ENCODE measurements at places on chromosomes 1 and 21.
A peak's percentile ranks its signal among the peaks of the same experiment; 100 is the strongest.

- DNase-seq = no peak
Observed at GRCh38 chr1:114008480-114008941, 29.2 kb downstream of the OLFML3 start.

DNA sequence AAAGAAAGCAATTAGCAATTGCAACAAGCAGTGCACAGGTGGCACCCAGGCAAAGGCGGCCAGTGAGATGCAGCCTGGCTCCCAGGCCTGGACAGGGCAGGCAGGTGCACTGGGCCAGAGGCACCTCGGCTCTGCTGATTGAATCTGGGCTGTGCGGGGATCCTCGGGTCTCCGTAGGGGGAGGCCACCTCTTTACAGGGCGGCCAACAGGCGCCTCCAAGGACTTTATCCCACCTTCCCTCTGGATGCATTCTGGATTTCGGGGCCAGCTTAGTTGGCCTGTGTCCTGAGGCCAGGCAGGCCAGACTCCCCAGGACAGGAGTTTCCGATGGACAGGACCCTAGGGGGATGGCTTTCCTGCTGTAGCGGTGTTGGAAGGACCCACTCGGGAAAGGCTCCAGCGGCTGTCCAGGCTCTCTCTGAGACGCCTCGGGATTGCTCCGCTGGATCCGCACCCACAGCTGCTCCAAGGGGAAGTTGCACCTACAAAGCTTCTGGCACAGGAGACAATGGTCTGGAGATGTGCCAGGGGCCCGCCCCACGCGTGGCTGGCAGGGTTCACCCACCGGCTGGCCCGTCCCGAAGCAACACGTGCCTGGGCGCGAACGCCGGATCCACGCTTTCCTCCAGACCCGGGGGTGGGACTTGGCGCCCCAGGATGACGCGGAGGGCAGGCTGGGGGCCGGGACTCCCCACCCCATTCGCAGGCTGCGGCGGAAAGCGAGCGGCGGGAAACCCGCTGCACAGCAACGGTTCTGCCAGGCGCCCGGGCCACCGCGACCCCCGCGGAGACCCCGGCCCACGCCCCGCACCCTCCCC, 810 bp downstream of the SLC19A1 start:
- DNase-seq = peak; percentile 85

GRCh38 chr1:214665606-214666110, 62.7 kb downstream of the CENPF start:
- DNase-seq = no peak

DNA sequence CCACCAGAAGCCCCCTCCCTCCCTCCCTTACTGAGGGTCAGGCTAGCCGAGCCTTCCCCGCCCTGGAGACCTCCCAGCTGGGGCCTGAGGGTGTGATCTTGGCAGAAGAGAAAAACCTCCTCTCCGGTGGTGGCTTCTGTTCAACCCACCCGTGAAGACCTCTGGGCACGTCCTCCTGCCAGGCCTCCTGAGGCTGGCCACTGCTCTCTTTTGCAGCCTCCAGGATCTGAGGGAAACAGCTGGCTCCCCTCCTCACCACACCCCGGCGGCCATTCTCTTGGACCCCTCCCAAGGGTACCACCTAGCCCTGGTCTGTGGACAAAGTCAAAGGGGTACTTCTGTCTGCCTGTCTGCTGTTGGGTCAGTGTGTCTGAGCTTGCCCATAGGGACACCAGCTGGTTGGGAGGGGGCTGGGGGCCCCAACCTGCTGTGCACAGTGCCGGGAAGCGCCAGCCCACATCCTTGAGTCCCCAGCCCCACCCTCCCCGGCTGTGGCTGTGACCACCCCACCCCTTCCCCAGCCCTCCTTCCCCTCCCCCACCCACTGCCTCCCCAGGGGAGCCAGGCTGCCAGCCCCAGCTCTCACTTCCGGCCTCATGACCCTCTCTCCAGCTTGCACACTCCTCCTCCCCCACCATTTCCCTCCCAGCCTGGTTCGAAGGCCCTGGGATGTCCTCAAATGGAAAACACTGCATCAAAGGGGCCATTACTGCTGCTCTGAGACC, 48.1 kb downstream of the AHDC1 start:
- DNase-seq = no peak

DNA sequence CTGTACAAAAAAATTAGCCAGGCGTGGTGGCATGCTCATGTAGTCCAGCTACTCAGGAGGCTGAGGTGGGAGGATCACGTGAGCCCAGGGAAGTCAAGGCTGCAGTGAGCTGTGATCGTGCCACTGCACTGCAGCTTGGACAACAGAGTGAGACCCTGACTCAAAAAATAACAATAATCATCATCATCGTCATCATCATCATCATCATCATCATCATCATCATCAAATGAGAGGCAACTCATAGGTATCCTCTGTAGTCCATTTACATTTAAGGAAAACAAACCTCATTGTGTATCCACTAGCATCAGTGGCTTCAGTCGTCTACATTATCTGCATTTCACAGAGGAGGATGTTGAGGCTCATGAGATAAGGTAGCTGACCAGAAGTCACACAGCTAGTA, 68.8 kb upstream of the SELENON start:
- DNase-seq = no peak

DNA sequence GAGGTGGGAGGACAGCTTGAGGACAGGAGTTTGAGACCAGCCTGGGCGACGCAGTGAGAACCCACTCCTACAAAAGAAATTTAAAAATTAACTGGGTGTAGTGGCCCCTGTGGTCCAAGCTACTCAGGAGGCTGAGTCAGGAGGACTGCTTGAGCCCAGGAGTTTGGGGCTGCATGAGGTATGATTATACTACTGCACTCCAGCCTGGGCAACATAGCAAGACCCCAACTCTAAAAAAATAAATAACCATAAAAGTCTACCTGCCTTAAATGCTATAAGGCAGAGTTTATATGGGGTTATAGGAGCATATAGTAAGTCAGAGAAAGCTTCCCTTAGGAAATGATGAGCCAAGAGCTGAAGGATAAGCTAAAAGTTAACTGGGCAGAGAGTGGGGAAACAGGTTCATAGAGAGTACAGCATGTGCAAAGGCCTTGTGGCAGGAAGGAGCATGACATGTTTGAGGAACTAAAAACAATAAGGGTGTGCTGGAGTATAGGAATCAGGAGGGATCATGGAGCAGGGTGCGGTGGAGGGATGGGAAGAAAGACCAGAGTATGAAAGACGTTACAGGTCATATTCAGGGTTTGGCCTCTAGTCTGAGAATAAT, 68.3 kb downstream of the ADSS2 start:
- DNase-seq = no peak

DNA sequence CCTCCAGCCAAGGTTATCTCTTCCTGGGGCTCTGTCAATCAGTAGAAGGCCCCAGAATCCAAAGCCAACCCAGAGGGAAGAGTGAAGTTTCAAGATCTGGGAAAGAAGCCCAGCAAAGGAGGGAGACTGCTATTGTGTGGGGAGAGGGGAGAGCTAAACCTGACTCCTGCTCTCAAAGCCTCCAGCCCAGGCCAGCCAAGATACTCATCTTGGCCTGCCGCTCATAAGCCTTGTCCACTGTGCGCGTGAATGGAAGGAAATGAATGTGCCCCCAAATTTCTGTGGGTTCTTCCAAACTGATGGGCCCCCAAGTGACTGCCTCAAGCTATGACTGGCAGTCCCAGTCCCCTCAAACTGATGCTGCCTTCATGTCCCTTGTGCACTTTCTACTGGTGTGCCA, 2.0 kb downstream of the PLXNA2 start:
- no peak for DNase-seq

DNA sequence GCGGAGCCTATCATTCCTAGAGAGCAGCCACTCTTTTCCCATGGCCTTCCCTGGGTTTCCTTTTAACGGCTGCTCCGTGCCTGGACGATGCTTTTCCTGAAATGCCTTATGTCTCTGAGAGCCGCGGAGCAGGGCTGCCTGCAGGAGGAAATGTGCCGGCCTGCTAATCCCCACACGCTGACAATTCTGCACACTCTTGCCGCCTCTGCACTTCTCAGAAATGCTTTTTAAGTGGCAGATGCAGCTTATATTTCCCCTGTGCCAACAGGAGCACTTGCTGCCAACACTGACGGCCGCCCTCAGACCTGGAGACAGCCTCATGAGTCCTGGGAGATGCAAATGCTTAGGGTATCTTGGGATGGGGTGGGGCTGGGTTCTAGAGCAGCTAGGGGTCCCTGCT, 253.2 kb downstream of the GRIK3 start:
- DNase-seq = no peak
